ENCODE measurements at places on chromosomes 2 and 18.

GRCh38 chr2:240349133-240350005 is 86.1 kb upstream of the GPC1 start:
- DNase-seq: no peak

- DNase-seq: no peak
Measured at GRCh38 chr2:26712486-26713465, 20.3 kb downstream of the KCNK3 start.

DNA sequence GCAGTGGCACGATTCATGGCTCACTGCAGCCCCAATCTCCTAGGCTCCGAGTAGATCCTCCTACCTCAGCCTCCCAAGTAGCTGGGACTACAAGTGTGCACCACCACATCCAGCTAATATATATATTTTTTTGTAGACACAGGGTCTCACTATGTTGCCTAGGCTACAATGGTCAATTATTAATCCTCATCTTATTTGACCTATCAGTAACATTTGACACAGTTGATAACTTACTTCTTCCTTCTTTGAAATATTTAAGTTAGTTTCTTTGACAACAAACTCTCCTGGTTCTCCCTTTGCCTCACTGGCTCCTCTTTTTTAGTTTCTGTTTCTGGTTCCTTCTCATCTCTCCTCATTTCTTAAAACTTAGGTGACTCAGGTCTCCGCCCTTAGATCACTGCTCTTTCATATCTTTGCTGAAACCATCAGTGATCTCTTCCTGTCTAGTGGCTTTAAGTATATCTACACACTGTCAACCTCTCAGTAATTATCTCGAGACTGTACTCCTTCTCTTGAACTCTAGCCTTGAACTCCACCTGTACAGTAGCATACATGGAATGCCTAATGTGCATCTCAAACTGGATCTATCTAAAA is 11.5 kb downstream of the PGAP1 start:
- DNase-seq: peak; percentile 44

DNA sequence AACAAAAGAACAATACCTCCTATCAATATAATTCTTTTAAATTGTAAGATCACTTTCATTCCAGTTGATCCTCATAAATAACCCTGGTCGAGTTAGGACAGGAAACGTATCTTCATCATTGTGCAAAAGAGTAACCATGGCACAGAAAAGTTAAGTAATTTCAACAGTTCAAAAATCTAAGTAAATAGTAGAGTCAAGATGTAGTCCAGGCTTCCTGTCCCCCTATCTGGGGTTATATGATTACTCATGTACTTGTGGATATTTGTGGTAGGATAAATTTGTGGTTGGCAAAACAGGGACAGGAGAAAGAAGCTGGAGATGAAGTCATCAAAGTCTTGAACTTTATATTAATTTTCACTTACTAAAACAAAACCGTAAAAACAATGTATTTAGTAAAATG is 772.6 kb downstream of the TSN start:
- DNase-seq: no peak

DNA sequence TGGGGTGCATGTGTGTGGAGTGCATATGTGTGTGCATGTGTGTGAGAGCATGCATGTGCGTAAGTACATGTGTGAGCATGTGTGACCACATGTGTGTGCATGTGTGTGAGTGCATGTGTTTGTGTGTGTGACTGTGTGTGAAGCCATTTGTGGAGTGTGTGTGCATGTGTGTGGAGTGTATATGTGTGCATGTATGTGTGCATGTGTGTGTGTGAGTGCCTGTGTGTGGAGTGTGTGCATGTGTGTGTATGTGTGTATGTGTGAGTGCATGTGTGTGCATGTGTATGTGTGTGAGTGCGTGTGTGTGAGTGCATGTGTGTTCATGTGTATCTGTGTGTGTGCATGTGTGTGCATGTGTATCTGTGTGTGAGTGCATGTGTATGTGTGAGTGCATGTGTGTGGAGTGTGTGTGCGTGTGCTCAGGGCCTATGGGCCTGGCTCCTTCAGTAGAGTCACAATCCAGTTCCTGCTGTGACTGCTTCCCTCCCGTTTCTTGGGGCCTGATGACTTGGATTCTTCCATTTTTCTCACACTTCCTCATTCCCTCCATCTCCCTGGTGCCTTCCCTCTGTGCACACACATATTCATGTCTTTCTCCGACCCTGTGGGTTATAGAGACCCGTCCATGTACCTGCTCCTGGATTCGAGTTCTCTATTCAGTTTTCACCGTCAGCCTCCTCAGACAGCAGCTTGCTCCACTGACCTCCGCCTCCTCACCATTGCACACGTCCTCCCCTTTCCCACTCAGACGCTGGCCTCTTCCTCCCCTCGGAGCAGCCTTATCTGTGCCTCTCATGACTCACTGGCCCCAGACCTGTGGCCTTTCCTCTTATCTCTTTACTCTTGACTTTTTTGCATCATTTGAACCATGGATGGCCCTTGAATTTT is 25.2 kb downstream of the TOGARAM2 start:
- DNase-seq: no peak

DNA sequence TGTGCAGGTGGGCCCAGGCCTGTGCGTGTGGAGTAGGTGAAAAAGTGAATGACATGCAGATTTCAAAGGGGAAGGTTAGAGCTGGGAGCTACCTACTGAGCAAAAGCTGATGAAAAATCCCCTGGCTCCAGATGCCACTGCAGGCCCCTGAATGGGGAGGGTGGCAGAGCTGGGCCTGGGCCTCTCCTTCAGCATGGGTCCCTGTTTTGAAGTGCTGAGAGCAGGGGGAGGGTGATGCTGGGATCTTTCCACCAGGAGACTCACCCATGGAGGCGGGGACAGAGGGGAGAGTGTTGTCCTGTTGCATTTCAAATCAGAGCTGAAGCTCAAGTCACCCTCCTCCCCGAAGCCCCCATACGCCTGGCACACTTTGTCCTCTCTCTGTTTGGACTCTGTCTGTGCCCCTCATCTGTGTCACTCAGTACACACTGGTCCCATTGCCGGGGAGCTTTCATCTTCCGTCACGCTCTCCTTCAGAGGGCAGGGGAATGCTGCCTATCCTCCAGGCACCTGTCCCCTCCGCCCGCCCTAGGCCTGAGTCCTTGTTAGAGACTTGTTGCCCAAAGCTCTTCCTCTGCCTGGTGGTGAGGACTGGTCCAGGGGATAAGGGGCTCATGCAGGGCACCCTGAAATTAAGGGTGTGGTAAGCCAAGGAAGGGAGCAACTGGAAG is 206.6 kb downstream of the HAUS1 start:
- DNase-seq: no peak

DNA sequence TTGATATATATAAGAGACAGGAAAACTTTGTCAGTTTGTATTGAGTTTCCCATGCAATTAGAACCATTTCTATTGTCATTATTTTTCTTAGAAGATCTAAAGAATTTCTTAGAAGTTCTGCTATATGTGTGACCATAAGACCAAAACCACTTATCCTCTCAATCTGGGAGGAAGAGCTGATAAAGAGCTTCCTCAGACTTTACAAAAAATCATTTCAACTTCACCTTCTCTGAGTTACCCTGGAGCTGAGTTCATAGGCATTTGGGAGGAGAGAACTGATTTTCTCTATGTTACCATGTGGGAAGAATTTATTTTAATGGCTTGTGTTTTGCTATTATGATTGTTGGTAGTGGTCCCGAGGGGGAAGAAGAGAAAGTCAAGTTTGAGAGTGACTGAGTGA is 329.3 kb downstream of the GPD2 start:
- no peak for DNase-seq

DNA sequence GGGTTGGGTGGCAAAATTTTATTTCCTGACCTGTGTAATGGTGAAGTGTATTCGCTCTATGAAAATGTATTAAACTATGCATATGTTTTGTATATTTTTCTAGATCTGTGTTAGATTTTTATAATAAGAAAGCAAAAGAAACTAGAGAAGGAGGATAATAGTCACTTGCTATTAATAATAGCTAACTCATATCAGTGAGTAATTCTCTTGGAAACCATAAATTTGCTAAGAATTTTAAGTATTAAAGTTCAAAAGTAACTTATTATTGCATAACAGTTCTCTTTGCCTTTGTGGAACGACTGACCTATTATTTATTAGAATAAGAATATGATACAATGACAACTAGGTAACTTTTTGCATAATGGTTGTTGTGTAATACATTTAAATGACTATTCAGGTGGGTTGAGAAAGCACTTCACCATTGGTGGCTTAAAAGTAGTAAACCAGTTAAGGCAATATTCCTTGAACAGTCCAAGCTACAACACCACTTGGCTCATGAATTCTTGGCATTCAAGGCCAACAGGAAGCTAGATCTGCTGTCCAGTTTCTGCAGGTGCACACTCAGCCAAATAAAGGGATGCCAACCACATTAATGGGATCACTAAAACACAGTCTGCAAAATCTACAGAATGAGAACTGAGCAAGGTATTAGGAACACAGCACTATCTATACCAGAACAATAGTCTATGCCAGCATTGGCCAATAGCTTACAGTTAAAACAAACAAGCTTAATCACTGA is 921.3 kb downstream of the CPS1 start:
- DNase-seq: no peak

DNA sequence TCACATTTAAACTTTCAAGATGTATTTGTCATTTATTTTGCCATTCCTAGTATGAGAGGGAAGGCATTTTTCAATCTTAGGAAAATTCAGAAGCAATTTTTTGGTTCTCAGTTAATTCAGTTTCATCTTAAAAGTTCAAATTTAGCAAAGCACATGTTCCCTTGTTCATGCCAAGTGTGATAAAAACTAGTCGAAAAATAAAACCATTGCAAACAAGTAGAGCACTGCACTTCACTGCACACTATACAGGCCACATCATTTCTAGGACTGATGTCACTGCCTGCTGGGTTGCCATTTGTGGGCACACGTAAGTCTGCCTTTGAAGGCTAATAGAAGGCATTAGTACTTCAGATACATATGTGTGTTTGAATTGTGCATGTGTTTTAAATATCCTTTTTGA is 14.3 kb downstream of the TBR1 start:
- no peak for DNase-seq

DNA sequence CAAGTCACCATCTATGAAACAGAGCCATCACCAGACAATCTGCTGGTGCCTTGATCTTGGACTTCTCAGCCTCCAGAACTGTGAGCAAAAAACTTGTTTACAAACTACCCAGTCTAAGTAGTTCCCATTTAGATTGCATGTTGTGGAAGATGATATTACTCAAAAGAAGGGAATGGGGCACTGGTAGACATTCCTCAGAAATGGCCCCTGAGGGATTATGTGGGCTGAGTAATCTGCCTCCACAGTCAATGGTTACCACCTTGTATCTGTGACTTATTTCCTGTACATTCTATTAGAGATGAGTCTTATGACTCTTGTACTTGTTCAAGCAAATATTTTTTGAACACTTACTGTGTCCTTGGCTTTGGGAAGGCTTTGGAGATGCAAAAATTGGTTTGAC is 160.4 kb downstream of the NUP35 start:
- no peak for DNase-seq

DNA sequence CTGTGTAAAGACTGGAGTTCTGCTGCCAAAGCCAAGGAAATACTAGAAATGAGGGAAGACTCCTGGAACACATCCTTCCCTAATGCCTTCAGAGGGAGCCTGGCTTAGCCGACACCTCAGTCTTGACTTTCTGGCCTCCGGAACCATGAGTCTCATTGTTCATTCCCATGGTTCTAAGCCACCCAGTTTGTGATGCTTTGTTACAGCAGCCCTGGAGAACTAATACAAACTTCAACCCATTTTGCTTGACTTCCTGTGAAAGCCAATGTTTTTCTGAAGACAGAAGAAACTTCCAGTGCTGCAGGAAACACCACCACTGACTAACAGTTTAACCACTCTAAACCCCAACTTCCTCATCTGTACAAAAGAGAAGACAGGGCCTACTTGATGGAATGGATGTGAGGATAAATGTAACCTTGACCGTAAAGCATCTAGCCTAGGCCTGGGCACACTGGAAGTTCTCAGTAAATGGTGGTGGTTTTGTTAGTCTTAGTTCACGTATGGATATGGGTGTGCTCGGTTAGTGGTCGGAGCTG is 85.9 kb upstream of the RFX8 start:
- no peak for DNase-seq

GRCh38 chr18:64017870-64018269 is 48.0 kb downstream of the SERPINB8 start:
- DNase-seq: no peak

- DNase-seq: no peak
Measured at GRCh38 chr2:44975571-44976450, 33.4 kb downstream of the SIX2 start.

- DNase-seq: no peak
Measured at GRCh38 chr2:106537047-106537446, 49.9 kb downstream of the CD8B2 start.

GRCh38 chr18:6546229-6546628 is 131.5 kb upstream of the L3MBTL4 start:
- DNase-seq: no peak

DNA sequence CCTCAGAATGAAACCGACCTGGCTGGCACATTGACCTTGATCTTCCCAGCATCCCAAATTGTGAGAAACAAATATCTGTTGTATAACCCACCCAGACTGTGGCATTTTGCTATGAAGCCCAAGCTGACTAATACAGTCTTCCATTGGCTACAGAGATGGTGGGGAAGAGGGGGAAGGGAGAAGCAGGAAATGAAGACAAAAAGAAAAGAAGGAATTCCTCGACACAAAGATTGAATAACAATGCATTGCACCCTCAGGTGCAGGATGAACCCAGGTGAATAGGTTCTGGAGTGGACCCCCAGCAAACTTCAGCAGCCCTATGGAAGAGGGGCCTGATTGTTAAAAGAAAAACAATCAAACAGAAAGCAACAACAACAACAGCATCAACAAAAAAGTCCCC is 270.7 kb downstream of the FSIP2 start:
- DNase-seq: no peak

GRCh38 chr18:55447672-55448018 is 140.3 kb downstream of the TCF4 start:
- DNase-seq: no peak

DNA sequence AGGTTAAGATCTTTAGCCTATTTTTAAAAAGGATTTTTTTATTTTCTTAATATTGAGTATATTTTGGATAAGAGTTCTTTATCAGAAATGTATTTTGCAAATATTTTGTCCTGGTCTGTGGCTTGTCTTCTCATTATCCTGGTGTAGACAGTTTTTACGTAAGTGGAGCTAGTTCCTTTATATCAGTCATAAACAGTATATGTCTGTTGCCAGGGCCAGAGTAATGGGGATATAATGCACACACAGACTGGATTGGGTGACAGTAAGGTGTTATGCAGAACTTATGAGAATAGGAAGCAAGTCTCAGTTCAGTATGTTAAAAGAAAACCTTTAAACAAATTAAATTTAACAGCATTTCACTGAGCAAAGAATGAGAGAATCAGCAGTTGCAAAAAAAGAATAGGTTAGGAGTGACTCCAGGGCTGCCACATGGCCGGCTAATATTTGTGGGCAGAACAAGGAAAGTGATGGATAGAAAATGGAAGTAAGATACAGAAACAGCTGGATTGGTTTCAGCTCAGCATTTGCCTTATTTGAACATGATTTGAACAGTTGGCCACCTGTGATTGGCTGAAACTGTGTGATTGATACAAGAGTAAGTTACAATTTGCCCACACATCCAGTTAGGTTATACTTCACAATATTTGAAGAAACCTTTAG is 61.1 kb upstream of the ZNG1B start:
- DNase-seq: no peak
